ENCODE measurements at places on chromosomes 13 and 19. TPM values are rescaled to one million over a fixed set of nuclear protein-coding genes. Genes with fewer than 3 reads are reported as not detected.

AMER2 gene
- not detected for total RNA-seq

ZSCAN1 gene
- total RNA-seq, result not detected

ICAM4 gene
- 1.7 TPM for total RNA-seq

- no peaks in the 10 kb centered on the region for H3K27me3 ChIP-seq
- no peak for DNase-seq
- no peaks in the 10 kb centered on the region for H3K4me1 ChIP-seq
- no peak overlapping the region for H3K27ac ChIP-seq
- no peak overlapping the region for H3K4me3 ChIP-seq
Measured at GRCh38 chr13:109465148-109465547, 321.2 kb downstream of the IRS2 start.

PIP5K1C gene
- total RNA-seq, result 23.5 TPM

WDR87 gene
- not detected for total RNA-seq

- H3K36me3 ChIP-seq, result peaks cover 6% of the 10 kb centered on the region
- no peaks in the 10 kb centered on the region for H3K27me3 ChIP-seq
- H3K27ac ChIP-seq, result no peak overlapping the region
- no peaks in the 10 kb centered on the region for H3K4me1 ChIP-seq
Measured at GRCh38 chr13:72889495-72889894, 107.6 kb downstream of the PIBF1 start.

THAP8 gene
- total RNA-seq, result 6.4 TPM

KLK12 gene
- not detected for total RNA-seq

- no peak overlapping the region for H3K27ac ChIP-seq
- no peak overlapping the region for H3K4me3 ChIP-seq
Measured at GRCh38 chr19:41219924-41220567, 1.0 kb downstream of the AXL start.

DNA sequence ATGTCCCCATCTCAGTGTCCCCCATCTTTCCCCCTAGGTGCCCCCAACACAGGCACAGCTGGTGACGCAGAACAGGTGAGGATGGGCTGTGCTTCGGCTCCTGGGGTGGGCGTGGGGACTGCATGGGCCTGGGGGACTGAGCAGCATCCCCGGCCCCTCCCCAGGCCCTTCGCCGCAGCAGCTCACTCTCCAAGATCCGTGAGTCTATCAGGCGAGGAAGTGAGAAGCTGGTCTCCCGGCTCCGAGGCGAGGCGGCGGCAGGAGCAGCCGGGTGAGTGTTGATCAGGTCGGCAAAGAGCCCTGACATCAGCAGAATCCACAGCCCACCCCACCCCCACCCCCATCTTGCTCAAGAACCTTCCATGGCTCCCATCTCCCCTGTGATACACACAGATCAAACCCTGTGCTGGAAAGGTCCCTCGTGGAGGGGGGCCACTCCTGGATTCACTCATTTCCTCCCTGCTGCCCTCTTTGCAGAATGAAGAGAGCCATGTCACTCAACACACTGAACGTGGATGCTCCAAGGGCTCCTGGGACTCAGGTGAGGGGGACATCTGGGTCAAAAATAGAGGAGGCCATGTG, 10.0 kb downstream of the KLC3 start:
- peaks cover 1% of the 10 kb centered on the region for H3K4me1 ChIP-seq
- no peak overlapping the region for H3K4me3 ChIP-seq
- no peak overlapping the region for H3K27ac ChIP-seq
- no peak for DNase-seq
- H3K27me3 ChIP-seq, result peaks cover 6% of the 10 kb centered on the region
- peaks cover 6% of the 10 kb centered on the region for H3K36me3 ChIP-seq

ZNF284 gene
- total RNA-seq, result 3.9 TPM

- H3K27me3 ChIP-seq, result no peaks in the 10 kb centered on the region
- H3K4me3 ChIP-seq, result no peak overlapping the region
- peaks cover 7% of the 10 kb centered on the region for H3K36me3 ChIP-seq
- no peak for DNase-seq
- H3K4me1 ChIP-seq, result peaks cover 28% of the 10 kb centered on the region
Measured at GRCh38 chr13:36339600-36340155, 6.5 kb downstream of the SPART start.

- H3K4me1 ChIP-seq, result peaks cover 6% of the 10 kb centered on the region
- H3K27me3 ChIP-seq, result no peaks in the 10 kb centered on the region
- DNase-seq, result no peak
- peaks cover 6% of the 10 kb centered on the region for H3K36me3 ChIP-seq
- no peak overlapping the region for H3K27ac ChIP-seq
- H3K4me3 ChIP-seq, result no peak overlapping the region
Measured at GRCh38 chr19:45070861-45071544, 5.3 kb downstream of the ZNF296 start.

CCDC169 gene
- not detected for total RNA-seq

GSX1 gene
- not detected for total RNA-seq

CYP2A7 gene
- not detected for total RNA-seq

DNA sequence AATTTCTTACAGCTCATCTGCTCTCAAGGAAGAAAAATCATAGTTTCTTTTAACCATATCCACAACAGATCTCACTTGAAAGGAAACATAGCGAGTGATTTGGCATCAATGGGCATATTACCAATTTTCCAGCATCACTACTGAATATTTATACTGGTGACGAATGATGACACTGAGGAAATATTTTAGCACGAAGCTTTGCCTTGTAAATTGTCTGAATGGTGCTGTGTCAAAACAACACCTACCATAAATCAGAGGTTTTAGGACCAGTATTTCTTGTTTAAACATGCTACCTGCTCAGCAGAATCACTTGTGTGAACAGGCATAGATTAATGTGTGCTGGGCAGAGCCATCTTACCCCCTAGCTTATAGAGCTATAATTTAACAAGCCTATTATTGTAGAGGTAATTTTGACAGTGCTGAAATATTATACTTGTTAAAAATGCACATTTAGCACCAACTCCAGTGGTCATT, 146.8 kb downstream of the ABCC4 start:
- H3K27ac ChIP-seq, result no peak overlapping the region
- H3K4me3 ChIP-seq, result no peak overlapping the region
- no peaks in the 10 kb centered on the region for H3K4me1 ChIP-seq
- no peak for DNase-seq
- no peaks in the 10 kb centered on the region for H3K27me3 ChIP-seq

KRTDAP gene
- not detected for total RNA-seq

VAV1 gene
- 108 TPM for total RNA-seq

DNA sequence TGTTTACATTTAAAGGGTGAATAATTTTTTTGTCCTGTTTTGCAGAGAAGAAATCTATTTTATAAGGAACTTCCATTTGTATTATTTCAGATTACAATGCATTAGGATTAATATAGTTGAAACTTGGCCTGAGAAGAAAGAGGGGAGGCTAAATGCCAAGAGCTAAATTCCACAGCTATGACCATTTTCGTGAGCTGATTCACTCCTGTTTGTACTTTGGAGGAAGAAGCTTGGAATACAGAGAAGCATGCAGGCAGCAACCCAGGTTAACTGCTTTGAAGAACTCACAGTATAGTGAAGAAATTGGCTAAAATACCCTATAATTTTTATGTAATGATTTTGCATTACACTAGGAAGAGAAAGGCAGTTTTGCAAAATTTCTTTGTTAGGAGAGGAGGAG, 309.4 kb upstream of the KLF12 start:
- DNase-seq, result no peak
- H3K4me1 ChIP-seq, result no peaks in the 10 kb centered on the region
- H3K27me3 ChIP-seq, result peaks cover 4% of the 10 kb centered on the region
- no peak overlapping the region for H3K4me3 ChIP-seq

DNA sequence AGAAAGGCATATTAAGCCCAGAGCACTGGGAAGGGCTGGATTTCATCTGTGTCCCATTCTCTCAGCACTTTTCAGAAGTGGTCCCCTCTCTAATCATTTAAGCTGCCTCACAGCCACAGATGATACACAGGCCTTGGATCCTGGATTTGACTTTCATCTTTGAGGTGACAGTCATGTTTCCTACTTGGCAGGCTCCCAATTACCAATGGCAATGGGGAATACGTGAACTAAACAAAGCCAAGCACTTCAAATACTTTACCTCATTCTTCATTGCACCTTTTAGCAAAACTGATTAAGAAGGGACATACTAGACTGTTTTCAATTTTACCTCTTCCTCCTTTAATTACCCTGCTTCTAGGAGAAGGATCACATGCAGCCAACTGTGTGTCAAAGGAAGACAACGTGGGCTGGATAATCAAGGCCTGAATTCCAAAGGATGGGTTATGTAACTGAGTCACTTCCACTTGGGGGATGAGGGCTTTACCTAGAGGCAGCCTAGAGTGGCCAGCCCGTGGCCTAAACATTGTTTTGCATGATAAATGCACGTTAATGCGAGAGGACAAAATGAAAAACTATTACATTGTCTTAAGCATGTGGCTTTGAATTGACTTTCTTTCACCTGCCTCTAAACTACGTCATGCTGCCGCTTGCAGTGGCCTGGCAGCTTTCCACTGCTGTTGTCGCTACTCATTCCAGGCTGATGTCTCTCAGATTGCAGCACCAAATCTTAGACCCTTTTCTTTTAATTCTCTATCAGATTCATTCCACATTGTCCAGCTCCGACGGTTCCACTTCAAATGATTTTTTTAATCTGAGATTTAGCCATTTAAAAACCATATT, 95.0 kb downstream of the KCTD12 start:
- H3K36me3 ChIP-seq, result no peaks in the 10 kb centered on the region
- no peak overlapping the region for H3K27ac ChIP-seq
- DNase-seq, result no peak
- H3K27me3 ChIP-seq, result peaks cover under 1% of the 10 kb centered on the region

GRCh38 chr13:21012211-21012610, 49.2 kb downstream of the LATS2 start:
- H3K36me3 ChIP-seq, result peaks cover 4% of the 10 kb centered on the region
- peaks cover 18% of the 10 kb centered on the region for H3K4me1 ChIP-seq

ARRDC2 gene
- total RNA-seq, result 66.5 TPM

DNA sequence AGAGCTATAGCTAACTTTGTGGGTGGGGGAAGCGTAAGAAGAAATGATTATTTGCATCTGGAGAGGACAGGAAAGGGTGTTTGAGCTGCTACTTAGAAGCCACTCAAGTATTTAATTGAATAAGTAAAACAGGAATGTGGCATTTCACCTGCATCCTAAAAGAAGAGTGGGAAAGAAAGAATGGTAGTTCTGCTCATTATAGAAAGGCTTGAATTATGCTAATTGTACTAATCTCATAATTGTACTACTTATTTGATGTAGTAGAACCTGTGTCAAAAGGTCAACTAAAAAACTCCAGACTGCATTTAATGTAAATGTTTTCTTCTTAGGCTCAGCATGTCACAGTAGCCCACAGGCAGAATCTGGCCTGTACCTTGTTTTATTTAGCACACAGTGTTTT, 113.6 kb downstream of the RNF17 start:
- no peak for DNase-seq
- H3K4me3 ChIP-seq, result no peak overlapping the region
- H3K36me3 ChIP-seq, result peaks cover 2% of the 10 kb centered on the region
- peaks cover 30% of the 10 kb centered on the region for H3K27me3 ChIP-seq
- H3K4me1 ChIP-seq, result peaks cover 2% of the 10 kb centered on the region

C5AR1 gene
- 4.0 TPM for total RNA-seq

HSPB6 gene
- not detected for total RNA-seq

DNA sequence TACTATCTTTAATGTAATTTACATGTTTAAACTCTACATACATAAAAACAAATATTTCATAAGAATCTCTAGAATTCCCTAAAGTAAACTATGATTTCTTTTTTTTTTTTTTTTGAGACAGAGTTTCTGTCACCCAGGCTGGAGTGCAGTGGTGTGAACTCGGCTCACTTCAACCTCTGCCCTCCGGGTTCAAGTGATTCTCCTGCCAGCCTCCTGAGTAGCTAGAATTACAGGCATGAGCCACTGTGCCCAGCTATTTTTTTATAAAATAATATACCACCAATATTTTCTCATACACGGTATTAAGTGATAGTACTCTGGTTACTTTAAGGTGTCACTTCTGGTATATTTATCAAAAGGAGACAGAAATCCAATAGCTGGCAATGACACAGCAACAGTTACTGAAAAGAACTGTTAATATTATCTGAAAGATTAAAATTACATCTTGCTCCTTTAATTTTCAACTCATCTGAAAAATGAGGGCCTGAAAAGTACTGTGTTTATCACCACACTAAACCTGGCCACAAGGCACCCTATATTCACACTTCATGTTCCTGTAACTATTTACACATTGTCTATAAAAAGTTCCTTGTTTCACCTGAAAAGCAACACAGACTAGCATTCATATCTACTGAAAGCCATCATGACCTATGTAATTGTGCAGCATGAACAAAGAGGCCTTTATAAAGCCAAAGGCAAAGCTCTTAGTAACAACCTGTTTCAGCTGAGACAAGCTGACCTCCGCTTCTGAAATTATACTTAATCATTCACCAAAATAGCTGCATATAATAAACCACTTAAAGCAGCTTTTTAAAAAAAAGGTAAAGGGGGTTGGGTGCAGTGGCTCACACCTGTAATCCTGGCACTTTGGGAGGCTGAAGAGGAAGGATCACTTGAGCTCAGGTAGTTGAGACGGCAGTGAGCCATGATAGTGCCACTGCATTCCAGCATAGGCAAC, 106.1 kb downstream of the SLC25A15 start:
- H3K27ac ChIP-seq, result no peak overlapping the region
- peaks cover 11% of the 10 kb centered on the region for H3K36me3 ChIP-seq
- no peak overlapping the region for H3K4me3 ChIP-seq
- no peak for DNase-seq
- no peaks in the 10 kb centered on the region for H3K27me3 ChIP-seq
- H3K4me1 ChIP-seq, result no peaks in the 10 kb centered on the region

ATP8B3 gene
- 17.0 TPM for total RNA-seq

GRCh38 chr19:54383330-54383729, 18.6 kb upstream of the LAIR1 start:
- peaks cover 6% of the 10 kb centered on the region for H3K36me3 ChIP-seq
- H3K27me3 ChIP-seq, result peaks cover 17% of the 10 kb centered on the region
- no peak for DNase-seq
- H3K27ac ChIP-seq, result no peak overlapping the region
- peaks cover 26% of the 10 kb centered on the region for H3K4me1 ChIP-seq
- H3K4me3 ChIP-seq, result no peak overlapping the region

GRCh38 chr19:10784257-10784656, 51.8 kb downstream of the TMED1 start:
- peaks cover 45% of the 10 kb centered on the region for H3K36me3 ChIP-seq
- no peaks in the 10 kb centered on the region for H3K27me3 ChIP-seq
- DNase-seq, result no peak
- no peak overlapping the region for H3K27ac ChIP-seq

ZNF442 gene
- total RNA-seq, result 4.3 TPM

OR7D2 gene
- not detected for total RNA-seq

MBD3L2B gene
- not detected for total RNA-seq

LYPD4 gene
- not detected for total RNA-seq

CD209 gene
- 0.62 TPM for total RNA-seq

- H3K27me3 ChIP-seq, result no peaks in the 10 kb centered on the region
- H3K4me1 ChIP-seq, result no peaks in the 10 kb centered on the region
- no peak for DNase-seq
- H3K27ac ChIP-seq, result no peak overlapping the region
- H3K4me3 ChIP-seq, result no peak overlapping the region
- no peaks in the 10 kb centered on the region for H3K36me3 ChIP-seq
Measured at GRCh38 chr13:106243011-106243565, 292.4 kb downstream of the EFNB2 start.

Data from activated naive CD8-positive, alpha-beta T cell treated with anti-CD3 and anti-CD28 coated beads, Interleukin-2, amount 10 ng/mL, durations not matched to agents 7 days and 5 days (primary cell).